ENCODE measurements at places on chromosomes 16 and 17.

DNA sequence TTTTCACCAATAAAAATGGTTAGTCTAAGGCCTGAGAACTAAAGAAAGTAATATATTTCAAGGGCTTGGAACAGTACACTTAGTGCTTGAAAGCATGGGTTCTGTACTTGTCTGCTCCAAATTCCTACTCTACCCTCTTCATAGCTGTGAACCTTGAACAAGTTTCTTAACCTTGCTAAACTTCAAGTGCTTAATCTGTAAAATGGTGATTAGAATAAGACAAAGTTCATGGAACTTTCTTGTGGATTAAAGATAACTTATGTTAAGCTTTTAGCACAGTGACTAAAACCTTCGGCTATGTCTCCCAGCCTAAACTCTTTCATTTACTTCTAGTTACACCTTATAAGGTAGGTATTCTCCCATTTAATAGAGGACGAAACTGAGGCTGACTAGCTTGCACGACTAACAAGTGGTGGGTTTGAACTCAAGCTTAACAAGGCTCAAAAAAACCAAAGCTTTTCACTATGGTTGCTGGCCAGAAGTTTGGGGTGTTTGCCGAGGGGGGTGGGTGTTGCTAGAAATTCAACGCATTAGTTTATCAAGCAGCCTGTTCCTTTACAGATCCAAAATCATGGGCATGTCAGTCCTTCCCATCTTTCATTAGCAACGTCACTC is 28.8 kb downstream of the CDRT4 start:
- DNase-seq: no peak

- DNase-seq: no peak
Observed at GRCh38 chr16:82008957-82009592, 2.2 kb downstream of the SDR42E1 start.

DNA sequence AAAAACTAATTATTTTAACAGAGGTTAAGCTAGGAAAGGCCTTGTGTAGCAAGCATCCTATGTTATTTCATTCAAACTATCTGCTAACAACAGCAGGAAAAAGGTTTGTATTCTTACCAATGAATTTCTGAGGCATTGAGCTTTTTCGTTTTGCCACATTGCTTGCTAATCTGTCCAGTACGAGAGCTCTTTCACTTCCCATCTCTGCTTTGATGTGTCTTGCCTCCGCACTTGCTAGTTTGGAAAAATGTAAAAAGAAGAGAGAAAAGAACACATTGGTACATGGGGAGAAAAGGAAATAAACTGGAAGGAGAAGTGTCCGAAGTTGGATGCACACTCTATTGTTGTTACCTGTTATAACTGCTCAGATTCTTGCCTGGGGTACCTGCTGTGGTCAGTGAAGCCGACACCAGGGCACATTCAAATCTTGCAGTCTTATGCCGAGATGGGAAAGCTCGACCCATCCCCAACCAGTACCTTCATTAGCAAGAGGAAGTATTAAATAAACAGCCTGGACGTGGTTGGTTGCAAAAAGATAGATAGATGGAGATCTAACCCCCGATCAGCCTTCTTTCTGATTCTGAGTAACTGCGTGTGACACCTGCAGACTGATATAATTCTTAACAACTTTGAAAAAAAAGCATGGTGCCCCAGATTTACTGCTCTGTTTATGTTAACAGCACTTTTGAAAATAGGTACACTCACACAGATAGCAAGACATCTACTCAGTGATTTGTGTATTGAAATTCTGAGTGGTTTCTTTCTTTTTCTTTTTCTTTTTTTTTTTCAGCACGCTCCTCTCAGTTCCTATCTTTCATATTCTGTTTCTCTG is 40.0 kb downstream of the GRB7 start:
- DNase-seq: no peak

DNA sequence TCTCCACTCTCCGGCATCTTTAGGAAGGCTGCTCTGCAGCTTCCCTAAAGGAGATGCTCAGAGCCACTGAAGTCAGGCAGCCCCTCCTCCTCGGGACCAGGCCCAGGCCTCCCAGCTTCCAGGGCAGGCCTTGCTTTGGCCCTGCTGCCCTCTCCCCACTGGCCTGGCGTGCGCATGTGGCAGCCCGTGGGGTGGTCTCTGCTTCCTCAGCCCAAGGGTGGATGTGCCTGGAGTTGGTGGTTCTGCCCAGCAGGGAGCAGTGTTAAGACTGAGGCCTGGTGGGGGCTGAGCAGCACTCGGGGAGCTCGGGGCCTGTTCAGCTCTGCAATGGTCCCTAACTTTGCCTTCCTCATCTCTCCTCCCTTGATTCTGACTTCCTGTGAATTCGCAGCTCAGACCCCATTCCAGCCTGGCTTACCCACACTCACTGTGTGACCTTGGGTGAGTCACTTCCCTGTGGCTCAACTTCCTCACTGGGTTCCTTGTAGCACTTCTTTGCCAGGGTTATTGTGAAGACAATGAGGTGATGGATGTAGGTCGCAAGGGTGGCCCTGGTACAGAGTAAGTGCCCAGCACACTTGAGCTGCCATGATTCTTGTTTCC is 63.2 kb downstream of the NKD1 start:
- DNase-seq: peak; percentile 54

GRCh38 chr17:81206166-81206565 is 16.6 kb downstream of the CEP131 start:
- no peak for DNase-seq

GRCh38 chr17:57088298-57088697 is 3.3 kb downstream of the AKAP1 start:
- no peak for DNase-seq

DNA sequence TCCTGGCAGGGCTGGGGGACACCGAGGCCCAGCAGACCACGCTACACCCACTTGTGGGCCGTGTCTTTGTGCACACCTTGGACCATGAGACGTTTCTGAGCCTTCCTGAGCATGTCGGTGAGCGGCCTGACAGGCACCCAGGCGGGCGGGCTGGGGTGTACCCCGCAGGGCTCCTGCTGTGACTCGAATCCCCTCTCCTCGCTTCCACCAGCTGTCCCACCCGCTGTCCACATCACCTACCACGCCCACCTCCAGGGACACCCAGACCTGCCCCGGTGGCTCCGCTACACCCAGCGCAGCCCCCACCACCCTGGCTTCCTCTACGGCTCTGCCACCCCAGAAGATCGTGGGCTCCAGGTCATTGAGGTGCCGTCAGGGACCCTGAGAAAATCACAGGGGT is 1.6 kb downstream of the SGCA start:
- no peak for DNase-seq

- peak; percentile 19 for DNase-seq
Observed at GRCh38 chr17:68102318-68102758, 66.8 kb downstream of the KPNA2 start.

GRCh38 chr17:35188111-35188510 is 6.1 kb downstream of the SLC35G3 start:
- no peak for DNase-seq

DNA sequence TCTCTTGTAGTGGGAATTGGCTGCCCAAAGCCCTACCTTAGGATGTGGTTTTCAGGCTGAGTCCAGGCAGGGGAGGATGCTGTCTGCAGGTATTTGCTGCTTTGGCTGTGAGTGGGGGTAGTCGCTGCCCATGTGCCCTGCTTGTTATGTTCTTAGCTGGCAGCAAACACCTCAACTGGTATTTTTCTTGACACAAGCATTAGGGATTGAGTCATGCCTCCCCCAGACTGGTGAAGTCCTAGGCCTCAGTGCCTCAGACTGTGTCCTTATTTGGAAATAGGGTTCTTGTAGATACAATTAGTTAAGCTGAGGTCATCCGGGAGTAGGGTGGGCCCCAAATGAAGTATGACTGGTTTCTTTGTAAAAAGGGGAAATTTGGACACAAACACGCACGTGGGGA is 808.3 kb upstream of the EEF2KMT start:
- DNase-seq: no peak

- no peak for DNase-seq
Observed at GRCh38 chr17:56434610-56435009, 158.9 kb upstream of the NOG start.

GRCh38 chr17:56694825-56695224 is 101.3 kb downstream of the NOG start:
- DNase-seq: no peak

DNA sequence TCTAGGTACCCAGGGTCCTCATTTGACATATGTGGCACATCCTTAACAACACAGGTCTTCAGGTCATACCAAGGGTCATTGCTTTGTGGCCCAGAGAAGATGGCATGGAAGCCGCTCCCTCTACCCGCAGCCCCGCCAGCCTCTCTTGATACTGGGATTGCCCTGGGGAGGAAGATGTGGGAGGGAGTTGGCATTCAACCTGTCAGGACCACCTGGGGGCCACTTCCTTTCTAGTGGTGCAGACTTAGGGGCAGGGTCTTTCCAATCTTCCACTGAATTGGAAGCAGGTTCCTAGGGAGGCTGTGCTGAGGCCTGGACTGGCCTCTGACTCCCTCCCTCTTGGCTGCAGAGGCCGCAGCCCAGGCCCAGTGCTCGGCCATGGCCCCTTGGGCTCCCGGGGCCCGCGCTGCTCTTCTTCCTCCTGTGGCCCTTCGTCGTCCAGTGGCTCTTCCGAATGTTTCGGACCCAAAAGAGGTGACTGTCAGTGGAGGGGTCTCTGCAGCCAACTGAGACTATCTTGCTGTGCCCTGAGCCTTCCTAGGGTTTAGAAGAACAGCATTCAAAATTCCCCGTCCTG is 5.1 kb upstream of the HEXIM1 start:
- DNase-seq: no peak

GRCh38 chr16:3266873-3267537 is 10.6 kb upstream of the MEFV start:
- DNase-seq: no peak

DNA sequence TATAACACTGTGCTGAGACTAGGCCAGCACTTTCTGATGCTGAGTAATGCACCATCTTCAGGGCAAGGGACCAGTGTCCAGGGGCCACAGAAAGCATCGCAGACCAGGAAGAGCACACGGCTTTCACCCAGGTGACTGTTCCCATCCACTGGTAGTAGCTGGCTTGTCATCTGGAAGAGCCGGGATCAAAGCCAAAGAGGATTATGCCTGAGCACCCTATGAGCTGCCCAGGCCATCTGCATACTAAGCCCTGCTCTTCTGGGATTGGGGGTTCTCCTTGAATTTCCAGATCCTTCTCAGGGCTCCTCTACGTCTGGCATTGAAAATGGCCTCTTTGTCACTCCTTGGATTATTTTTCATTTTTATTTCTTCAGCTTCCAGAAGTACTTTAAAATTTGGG is 140.7 kb downstream of the IRX3 start:
- DNase-seq: no peak

DNA sequence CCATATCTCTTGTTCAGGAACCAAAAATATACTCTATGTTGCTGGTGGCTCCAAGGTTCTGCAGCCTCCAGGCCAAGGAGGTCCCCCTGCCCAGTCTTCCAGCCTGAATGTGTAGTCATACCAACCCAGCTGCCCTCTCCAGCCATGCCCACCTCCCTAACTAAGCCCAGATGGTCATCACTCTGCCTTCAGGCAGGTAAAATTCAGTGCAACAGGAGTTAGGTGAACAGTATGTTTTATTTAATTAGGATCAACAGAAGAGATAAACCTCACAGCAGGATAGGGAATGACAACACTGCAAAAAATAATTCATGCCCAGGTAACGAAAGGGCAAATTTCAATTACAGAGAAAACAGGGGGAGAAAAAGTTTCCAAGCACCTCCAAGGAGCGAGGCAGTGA is 9.1 kb downstream of the ZNF423 start:
- no peak for DNase-seq

DNA sequence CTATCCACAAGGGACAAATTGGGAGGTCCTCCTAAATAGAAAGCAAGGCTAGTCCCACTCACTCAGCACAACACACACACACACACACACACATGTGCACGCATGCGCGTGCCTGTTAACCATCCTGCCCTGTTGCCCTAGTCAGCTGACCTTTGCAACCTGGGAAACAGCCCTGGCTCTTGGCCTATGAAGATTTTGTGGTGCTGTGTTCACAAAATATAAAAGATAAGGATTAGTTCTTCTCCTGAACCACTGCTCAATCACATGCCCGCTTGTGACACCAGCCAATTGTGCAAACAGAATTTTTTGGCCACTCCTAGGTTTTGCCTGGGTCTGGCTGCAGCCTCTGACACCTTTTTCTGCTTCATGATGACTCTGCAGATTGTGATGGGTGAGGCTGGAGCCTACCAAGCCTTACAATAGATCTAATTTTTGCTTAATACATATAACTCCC is 3.3 kb upstream of the CES1 start:
- DNase-seq: no peak

GRCh38 chr17:20174588-20175265 is 165.6 kb downstream of the SPECC1 start:
- no peak for DNase-seq

DNA sequence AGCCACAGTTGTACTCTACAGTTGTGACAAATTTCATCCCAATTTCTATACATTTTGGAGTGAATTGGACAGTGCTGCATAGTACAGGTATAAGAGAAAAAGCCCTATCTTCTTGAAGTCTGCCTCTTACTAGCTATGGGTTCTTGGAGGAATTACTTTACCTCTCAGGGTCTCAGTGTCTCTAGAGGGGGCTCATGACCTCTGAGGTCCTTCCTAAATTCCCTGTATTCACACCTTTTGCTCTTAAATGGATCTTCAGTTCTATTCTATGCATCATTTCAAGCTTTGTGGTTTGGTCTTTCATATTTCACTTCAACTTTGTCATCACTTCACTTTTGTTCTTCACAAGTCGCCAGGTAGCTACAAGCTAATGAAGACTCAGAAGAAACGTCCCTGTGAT is 71.2 kb upstream of the ERCC4 start:
- no peak for DNase-seq

GRCh38 chr16:8567355-8568230 is 22.7 kb downstream of the TMEM114 start:
- peak; percentile 81 for DNase-seq

- DNase-seq: no peak
Observed at GRCh38 chr17:34580685-34581445, 1.5 kb downstream of the TMEM132E start.

DNA sequence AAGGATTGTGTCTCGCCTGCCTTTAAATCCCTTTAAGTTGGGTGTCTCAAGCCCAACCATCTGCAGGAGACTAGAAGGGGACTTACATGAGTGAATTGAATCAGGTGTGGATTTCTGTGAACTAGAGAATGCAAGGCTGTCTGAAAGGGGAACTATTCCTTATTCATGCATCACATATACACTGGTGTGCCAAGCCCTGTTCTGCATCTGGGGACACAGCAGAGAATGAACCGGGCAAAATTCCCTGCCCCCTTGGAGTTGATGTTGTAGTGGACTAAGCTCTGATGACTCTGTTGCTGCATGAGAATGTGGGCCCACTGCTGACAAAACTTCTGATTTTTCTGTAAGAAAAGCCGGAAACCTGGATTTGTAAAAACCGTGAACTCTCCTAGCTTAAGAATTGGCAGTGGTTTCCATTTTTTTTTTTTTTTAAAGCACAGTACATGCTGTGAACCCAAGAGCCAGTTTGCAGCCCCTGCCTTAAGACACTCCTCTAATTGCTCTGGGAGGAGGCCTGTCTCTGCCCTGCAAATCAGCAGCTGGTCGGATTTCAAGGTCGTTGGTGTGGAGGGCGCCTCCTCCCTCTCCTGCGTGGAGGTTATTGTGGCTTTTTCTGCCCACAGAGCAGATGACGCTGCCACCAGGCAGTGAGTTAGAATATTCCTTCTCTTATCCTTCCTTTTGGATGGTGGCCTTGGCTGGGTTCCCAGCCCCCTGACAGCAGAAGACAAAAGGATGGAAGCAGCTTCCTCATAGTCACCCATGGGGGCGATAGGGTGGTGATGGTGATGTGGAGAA is 131.0 kb downstream of the PRKCB start:
- no peak for DNase-seq

GRCh38 chr17:15263206-15263579 is 1.9 kb downstream of the PMP22 start:
- no peak for DNase-seq
